Sciatic nerve (tissue), 2 donors: ENCODE measurements at places on chromosomes 4 and X.

GRCh38 chrX:39853417-39854030 is 244.2 kb downstream of the BCOR start:
- no peak for DNase-seq

DNA sequence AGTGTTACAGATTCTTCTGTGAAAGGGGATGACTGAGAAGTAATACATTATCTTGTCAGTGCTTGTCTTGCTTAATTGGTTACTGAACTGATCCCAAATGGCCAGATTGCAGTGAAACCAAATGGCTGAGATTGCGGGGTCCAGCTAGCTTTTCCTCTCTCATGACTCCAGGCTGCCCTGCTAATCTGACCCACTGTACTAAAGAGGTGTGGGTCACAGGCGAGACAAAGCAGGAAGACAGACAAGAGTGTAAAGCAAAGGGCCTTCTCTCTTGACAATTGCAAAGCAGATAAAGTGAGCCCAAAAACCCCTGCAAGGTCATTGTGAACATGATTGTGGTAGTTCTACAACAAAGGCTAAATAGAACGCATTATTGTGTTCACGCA is 2.1 kb downstream of the TMEM150C start:
- DNase-seq = no peak

DNA sequence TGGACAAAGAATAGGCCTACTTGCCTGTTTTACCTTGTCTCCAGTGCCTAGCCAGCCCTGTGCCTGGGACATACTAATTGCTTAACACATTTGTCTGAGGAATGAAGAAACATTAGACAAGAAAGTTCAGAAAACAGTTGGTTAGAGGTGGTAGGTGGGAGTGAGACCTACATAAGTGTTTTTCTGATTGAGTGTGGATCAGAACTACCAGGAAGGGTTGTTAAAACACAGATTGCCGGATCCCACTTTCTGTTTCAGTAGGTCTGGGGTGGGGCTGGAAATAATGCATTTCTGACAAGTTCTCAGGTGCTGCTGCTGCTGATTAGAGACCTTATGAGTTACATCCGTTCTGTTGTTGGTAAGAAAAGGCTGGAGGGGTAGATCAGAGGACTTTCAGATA is 5.7 kb upstream of the JADE1 start:
- no peak for DNase-seq

DNA sequence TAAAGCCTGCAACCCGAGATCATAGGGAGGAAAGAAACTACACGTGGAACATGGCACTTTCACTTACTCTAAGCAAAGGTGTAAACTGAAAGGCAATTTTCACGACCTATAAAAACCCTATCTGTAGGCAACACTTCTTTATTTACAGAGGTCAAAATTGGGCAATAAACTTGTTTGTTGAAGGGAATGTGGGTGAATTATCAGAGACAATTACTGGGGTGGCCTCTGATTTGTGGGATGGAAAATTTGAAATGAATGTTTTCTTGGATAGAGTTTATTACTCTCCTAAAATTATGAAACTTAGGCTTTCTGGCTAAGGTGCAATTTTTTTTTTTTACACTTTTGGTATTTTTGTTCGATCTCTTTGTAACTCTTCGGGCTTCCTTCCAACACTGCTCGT is 734.1 kb upstream of the TENM3 start:
- no peak for DNase-seq

DNA sequence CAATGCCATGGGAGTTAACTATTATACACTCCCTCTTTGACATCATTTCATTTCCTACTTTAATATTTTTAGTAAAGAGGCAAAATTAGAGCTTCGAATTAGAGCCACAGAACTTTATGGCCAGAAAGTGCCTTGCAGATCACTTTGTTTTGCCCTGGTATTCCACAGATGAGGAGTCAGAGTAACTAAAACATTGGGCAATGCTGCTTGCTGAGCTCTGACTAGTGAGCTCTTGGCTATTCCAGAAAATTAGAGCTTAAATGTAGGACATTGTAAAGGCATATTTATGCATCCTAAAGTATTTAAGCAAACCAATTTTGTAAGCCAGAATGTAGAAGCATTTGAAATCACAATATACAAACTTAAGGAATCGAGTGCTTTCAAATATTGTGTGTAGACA is 6.3 kb upstream of the ZNF827 start:
- no peak for DNase-seq

- peak; percentile 62 for DNase-seq
Observed at GRCh38 chrX:125205133-125205917, 114.3 kb upstream of the TEX13C start.

- DNase-seq = peak; percentile 86
Observed at GRCh38 chrX:131830400-131831184, 192.5 kb upstream of the STK26 start.

GRCh38 chr4:149983401-149983800 is 94.8 kb upstream of the DCLK2 start:
- DNase-seq = no peak

GRCh38 chr4:182827954-182828353 is 89.2 kb downstream of the DCTD start:
- DNase-seq = no peak

GRCh38 chr4:85707611-85708010 is 232.7 kb downstream of the ARHGAP24 start:
- no peak for DNase-seq

GRCh38 chrX:71953946-71954345 is 43.3 kb downstream of the NHSL2 start:
- no peak for DNase-seq

GRCh38 chr4:54632537-54632936 is 25.2 kb upstream of the KIT start:
- DNase-seq = no peak

DNA sequence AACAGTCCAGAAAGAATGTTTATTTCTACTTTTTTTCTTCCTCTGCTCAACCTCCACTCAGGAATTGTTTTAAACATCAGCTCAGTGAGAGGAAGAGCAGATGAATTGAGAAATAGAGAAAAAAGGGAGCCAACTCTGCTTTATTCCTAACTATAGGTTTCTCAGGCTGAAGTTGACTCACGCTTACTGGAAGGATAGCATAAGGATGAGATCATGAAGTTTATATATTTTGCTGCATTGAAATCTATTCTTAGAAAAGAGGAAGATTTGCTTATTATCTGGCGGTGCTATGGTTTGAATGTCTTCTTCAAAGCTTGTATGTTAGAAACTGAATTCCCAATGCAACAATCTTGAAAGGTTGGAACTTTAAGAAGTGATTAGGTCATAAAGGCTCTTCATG is 1673.4 kb upstream of the PCDH7 start:
- no peak for DNase-seq

GRCh38 chrX:154030266-154030665 is 10.6 kb upstream of the IRAK1 start:
- no peak for DNase-seq

DNA sequence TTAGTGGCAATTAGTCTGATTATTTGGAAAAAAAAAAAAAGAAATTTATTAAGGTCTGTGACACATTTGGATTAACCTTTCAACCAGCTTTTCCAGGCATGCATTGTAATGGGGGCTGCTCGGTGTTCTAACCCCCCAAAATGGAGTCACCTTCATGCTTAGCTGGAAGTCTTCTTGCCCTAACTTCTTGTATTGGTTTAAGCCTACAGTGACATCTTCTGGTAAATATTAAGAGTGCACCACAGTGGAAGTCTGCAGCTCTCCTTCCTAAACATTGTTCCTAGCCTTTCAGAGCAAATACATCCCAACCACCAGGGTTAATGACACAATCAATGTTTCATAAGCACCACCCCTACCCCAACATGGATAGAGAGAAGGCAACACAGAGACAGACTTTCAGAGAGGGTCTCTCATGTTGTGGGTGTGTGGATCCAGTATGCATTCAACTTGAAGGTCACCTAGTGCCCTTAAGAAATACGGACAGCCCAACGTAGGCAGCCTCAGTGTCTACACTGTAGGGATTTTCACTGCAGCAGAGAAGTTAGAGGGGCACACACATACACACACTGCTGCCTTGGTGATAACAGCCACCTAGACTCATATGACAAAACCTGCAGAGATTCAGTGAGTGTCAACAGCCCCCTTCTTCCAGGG is 142.9 kb upstream of the MBNL3 start:
- DNase-seq = no peak

DNA sequence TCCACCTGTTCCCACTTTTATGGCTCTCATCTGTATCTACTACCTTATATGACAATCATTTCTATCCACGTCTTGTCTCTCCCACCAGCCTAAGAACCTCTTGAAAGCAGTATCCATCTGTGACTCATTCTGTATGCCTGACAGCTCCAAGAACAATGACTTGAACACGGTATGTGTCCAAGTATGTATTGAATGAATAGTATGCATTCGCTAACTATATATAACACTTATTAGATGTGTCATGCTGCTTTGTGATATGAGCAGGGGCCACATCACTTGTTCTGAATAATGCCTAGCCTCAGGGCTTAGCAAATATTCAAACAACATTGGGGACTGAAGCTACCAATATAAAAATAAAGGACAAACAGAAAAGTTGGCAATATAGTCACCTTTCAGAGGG is 4.9 kb downstream of the OPHN1 start:
- no peak for DNase-seq

DNA sequence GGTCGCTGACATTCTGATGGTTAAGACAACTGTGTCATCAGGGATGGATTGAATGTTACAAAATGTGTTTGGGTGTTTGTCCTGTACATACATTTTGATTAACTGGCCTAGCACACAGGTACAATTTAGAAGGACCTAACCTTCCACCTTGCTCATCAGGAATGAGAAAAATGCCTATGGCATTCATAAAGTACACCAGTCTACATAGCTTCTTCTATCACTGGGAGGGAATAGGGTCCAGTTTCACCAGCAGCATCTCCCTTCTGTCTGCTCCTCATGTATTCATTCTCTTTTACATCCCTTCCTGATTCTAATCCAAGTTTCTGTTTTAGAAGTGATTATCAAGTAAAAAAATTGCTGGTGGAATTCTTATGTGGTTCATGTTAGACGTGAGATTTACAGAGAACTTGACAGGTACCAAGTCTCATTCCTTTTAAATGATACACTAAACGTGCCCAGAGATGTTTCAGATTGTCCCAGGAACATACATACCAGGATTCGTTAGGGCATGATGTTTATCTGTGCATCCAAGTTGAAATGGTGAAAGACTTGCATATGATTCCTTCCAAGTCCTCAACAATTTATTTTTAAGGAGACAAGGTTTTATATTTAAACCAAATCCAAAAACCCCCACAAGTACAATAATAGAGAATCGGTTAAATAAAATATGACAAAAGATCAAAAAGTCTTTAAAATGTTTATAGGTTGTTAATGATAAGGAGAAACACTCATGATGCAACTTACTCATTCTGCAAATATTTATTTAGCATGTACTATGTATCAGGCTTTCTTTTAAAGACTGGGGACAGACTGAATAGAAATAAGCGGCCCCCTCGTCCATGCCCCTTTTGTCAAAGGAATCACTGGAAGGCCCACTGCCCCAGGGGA is 359.1 kb downstream of the ZNF674 start:
- DNase-seq = no peak

DNA sequence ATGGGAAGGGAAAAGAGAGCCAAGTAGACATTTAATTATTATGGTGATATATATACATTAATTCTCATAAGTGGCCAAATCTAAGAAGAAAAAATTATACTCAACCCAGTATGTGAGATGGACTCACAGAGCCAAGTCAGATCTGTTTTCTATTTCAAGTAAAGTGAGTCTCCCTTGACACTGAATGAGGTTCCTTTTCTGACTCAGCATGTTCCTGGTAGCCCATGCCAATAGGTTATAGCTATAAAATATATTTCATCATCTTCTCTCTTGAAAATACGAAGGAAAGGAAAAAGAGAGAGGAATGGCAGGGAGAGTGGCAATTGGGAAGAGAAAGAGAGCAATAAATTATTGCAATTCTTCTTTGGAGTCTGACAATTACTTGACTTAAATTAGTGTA is 68.8 kb upstream of the GRIA2 start:
- no peak for DNase-seq

- DNase-seq = no peak
Observed at GRCh38 chr4:90904021-90904420, 776.8 kb downstream of the CCSER1 start.

GRCh38 chr4:163404580-163404979 is 60.9 kb downstream of the NPY5R start:
- no peak for DNase-seq

- DNase-seq = no peak
Observed at GRCh38 chr4:74874753-74875367, 58.1 kb upstream of the PARM1 start.

GRCh38 chrX:22136711-22137110 is 104.6 kb downstream of the PHEX start:
- DNase-seq = no peak

DNA sequence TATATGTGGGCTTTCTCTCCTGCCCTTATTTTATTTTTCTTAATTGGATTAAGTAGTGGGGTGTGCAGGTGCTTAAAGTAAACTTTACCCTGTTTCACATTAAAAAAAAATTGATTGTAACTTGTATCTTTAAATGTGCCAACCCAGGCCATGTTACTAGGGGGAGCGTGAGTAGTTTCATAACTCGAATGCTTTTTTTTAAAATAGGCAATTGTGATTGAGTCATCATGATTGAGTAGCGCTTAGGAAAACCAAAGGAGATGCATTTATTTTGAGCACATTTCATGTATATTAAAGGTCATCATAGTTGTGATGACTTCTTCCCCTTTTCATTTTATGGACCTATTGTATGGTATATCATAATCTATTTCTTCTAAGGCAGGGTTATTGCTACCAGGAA is 32.2 kb downstream of the GPAT3 start:
- DNase-seq = no peak

DNA sequence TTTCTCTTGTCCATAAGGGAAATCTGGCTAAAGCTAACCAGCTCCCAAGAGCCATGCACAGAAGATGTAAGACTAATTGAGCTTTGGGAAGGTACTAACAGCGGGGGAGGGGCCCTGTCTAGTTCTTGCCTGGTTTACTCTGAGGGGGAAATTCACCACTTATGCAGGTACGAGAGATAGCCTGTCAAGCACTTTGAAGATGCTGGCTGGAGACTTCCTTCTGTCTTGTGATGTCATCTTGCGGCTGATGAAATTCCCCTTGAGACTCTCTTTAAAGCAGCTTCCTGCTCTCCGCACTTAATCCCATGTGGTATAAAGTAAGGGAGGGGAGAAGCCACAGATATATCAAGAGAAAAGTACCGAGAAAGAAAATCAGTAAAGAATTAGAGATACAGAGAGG is 345.3 kb downstream of the MAPK10 start:
- no peak for DNase-seq

DNA sequence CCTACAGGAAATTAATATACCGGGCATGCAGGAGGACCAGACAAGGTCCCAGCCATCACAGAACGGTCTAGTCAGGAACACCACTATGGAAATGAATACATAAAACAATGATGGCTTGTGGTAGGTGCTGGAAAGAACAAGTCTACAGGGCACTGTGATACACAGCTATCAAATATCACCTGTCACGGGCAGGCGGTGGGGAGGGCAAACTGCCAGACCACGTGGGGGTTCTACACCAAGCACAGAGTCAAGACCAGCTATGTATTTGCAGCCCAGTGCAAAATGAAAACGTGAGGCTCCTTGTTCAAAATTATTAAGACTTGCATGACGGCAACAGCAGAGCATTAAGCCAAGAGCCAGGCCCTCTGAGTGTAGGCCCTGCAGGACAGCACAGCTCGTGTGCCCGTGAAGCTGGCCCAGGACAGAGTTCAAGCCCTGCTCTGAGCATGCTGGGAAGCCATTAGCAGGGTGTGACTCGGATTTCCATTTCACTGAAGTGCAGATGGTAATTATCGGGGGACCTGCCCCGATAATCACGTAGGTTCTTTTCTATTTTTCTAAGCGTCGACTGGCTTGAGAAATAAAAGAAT is 83.6 kb downstream of the JAKMIP1 start:
- no peak for DNase-seq

- no peak for DNase-seq
Observed at GRCh38 chrX:111567542-111568255, 56.3 kb downstream of the SERTM2 start.

GRCh38 chr4:99647071-99647470 is 10.6 kb downstream of the C4orf54 start:
- DNase-seq = no peak
